T-cell (primary cell): ENCODE measurements at places on chromosomes 16 and 17. TPM values are rescaled to one million over a fixed set of nuclear protein-coding genes. Genes with fewer than 3 reads are reported as not detected.

OR1F1 gene
- not detected for total RNA-seq

NPIPB2 gene
- 19.5 TPM for total RNA-seq

CAMTA2 gene
- total RNA-seq, result 67.8 TPM

ABHD15 gene
- total RNA-seq, result 23.1 TPM

RNF157 gene
- 61.9 TPM for total RNA-seq

TEKT5 gene
- not detected for total RNA-seq

OR2C1 gene
- total RNA-seq, result not detected

RAB11FIP4 gene
- total RNA-seq, result 50.1 TPM

C16orf92 gene
- not detected for total RNA-seq

PIRT gene
- total RNA-seq, result not detected

KRTAP2-1 gene
- not detected for total RNA-seq

TBC1D3L gene
- total RNA-seq, result 33.5 TPM

PRR11 gene
- 1.8 TPM for total RNA-seq

KREMEN2 gene
- total RNA-seq, result not detected

CFAP97D1 gene
- total RNA-seq, result not detected

CTRB2 gene
- total RNA-seq, result 14.4 TPM

AMFR gene
- 71.9 TPM for total RNA-seq

SPNS2 gene
- 0.44 TPM for total RNA-seq

EVPL gene
- total RNA-seq, result 0.58 TPM

CBFB gene
- 88.5 TPM for total RNA-seq

DNAI2 gene
- 0.80 TPM for total RNA-seq

DHRS7C gene
- total RNA-seq, result not detected

HS3ST6 gene
- not detected for total RNA-seq

KCTD5 gene
- total RNA-seq, result 27.7 TPM

TM4SF5 gene
- total RNA-seq, result not detected

NPW gene
- total RNA-seq, result not detected

TSNAXIP1 gene
- 0.30 TPM for total RNA-seq

RDM1 gene
- total RNA-seq, result 0.83 TPM

PGAP3 gene
- 29.1 TPM for total RNA-seq

SDR42E2 gene
- 0.28 TPM for total RNA-seq

SLC16A11 gene
- total RNA-seq, result 1.4 TPM

HIGD1B gene
- not detected for total RNA-seq

USP7 gene
- total RNA-seq, result 232 TPM

BICDL2 gene
- total RNA-seq, result not detected

PTGES3L gene
- 0.25 TPM for total RNA-seq

GUCY2D gene
- not detected for total RNA-seq

DOC2A gene
- total RNA-seq, result 0.15 TPM

MMP2 gene
- 1.4 TPM for total RNA-seq

IRF8 gene
- 15.4 TPM for total RNA-seq

GCGR gene
- not detected for total RNA-seq

KRT14 gene
- total RNA-seq, result not detected

FZD2 gene
- total RNA-seq, result 0.20 TPM

HOXB8 gene
- not detected for total RNA-seq

MYOCD gene
- not detected for total RNA-seq

TBC1D3G gene
- total RNA-seq, result not detected

CHD9 gene
- total RNA-seq, result 33.0 TPM

SLC13A2 gene
- total RNA-seq, result not detected

NTN3 gene
- total RNA-seq, result not detected

EPX gene
- not detected for total RNA-seq

FBXO39 gene
- total RNA-seq, result 0.53 TPM

ANKFN1 gene
- total RNA-seq, result not detected

PDE6G gene
- 1.7 TPM for total RNA-seq

SYCE1L gene
- 4.0 TPM for total RNA-seq

LRRC36 gene
- not detected for total RNA-seq

GAN gene
- 5.8 TPM for total RNA-seq

RHOT2 gene
- total RNA-seq, result 215 TPM

MLYCD gene
- total RNA-seq, result 9.1 TPM

HBA1 gene
- 6.0 TPM for total RNA-seq

EVPLL gene
- total RNA-seq, result not detected
